ENCODE measurements at places on chromosomes 6 and 20.

DNA sequence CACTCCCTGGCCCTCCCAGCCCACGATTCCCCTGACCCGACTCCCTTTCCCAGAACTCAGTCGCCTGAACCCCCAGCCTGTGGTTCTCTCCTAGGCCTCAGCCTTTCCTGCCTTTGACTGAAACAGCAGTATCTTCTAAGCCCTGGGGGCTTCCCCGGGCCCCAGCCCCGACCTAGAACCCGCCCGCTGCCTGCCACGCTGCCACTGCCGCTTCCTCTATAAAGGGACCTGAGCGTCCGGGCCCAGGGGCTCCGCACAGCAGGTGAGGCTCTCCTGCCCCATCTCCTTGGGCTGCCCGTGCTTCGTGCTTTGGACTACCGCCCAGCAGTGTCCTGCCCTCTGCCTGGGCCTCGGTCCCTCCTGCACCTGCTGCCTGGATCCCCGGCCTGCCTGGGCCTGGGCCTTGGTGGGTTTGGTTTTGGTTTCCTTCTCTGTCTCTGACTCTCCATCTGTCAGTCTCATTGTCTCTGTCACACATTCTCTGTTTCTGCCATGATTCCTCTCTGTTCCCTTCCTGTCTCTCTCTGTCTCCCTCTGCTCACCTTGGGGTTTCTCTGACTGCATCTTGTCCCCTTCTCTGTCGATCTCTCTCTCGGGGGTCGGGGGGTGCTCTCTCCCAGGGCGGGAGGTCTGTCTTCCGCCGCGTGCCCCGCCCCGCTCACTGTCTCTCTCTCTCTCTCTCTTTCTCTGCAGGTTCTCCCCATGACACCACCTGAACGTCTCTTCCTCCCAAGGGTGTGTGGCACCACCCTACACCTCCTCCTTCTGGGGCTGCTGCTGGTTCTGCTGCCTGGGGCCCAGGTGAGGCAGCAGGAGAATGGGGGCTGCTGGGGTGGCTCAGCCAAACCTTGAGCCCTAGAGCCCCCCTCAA lies at the start of gene LTA:
Gene LTA, plus strand, starts transcription at position 249 of the 871 bp plus-strand sequence. Its CDS starts 454 bp downstream, at position 703.
- no peak for DNase-seq

DNA sequence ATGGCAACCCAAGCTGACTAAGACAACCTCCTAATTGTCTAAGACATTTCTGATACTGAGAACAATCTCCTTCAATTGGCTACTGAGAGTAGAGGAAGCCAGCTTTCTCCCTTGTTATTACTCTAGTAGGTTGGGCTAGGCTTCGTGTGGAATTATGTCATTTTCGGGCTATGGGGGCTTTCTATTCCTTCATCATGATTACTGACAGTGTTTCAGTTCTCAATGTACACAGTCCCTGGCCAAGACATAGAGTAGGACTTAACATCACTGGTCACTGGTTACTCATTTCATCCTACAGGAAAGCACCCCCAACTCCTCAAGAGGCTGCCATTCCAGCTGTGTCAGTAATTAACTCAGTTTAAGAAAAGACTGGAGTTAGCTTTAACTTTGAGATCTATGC lies 100.0 kb downstream of the KIF6 start:
- no peak for DNase-seq

GRCh38 chr20:21006611-21007010 lies 99.5 kb downstream of the LINC00237 start:
- DNase-seq: no peak

GRCh38 chr6:168217880-168218537 lies 101.6 kb downstream of the DACT2 start:
- no peak for DNase-seq

- no peak for DNase-seq
Measured at GRCh38 chr20:21393166-21393565, 4.2 kb downstream of the NKX2-4 start.

DNA sequence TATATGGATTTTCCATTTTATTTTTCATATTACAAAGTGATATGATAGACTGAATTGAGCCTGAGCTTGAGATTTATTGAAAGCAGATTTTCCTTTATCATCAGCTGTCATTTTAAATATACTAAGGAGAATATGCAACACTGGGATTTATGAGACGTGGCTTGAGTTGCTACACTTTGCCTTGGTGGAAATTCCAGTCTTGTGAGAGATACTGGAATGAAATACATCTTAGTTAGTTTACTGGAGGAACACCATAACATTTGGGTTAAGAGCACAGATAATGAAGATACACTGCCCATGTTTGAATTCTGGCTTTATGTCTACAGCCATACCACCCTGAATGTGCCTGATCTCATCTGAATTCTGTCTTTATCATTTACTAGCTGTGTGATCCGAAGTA lies 86.5 kb upstream of the IFNGR1 start:
- DNase-seq: no peak

DNA sequence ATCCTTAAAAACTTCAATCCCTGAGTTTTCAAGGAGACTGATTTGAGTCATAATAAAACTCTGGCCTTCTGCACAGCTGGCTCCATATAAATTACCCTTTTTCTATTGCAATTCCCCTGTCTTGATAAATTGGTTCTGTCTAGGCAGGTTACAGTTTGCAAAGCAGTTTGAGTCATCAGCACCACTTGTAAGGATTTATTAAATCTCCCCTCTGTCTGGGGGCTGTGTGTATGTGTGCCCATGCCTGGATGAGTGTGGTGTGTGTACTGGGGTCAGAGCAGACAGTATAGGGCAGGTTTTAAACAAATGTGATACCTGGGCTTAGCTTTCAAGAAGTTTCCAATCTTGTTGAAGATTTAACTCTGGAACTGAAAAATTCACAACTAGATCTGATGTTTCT lies 228.6 kb downstream of the FNDC1 start:
- DNase-seq: no peak

- no peak for DNase-seq
Measured at GRCh38 chr6:136980070-136980469, 58.0 kb downstream of the SLC35D3 start.

GRCh38 chr6:41535766-41536165 lies 10.4 kb upstream of the FOXP4 start:
- no peak for DNase-seq

DNA sequence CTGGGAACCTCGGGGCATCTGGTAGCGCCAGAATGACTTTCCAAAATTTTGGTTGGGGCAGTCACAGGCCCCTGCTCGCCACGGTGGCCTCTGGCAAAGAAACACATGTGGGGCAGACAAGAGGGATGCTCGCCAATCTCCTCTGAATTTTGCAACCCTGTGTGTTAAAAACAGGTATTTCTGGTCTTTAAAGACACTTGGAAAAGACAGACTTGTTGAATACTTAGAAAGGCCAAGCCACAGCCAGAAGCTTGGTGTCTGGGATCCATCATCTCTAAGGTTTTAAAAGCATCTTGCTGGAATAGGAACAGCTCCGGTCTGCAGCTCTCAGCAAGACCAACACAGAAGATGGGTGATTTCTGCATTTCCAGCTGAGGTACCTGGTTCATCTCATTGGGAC lies 31.2 kb downstream of the HLA-E start:
- no peak for DNase-seq

GRCh38 chr6:74642101-74642500 lies 563.8 kb downstream of the COL12A1 start:
- DNase-seq: no peak

DNA sequence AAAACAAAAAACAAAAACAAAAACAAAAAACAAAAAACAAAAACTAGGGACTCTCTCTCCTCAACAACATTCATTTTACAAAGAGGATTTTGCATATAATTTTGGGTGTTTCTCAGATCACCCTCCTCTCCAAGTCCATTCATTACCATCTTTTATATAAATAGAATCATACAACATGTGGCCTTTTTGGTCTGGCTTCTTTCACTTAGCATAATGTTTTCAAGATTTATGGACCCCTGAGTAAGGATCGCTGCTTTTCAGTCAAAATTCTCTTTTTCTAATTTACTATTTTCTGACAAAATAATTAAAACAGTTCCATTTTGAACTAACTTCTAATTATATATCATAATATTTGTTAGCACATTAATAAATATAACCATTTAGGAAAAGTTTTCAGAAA lies 94.8 kb downstream of the UBE3D start:
- no peak for DNase-seq

- DNase-seq: peak; percentile 97
Measured at GRCh38 chr20:58650776-58651558, at the start of gene STX16. Gene STX16, plus strand, starts transcription at chr20:58651283. Its CDS starts 724 bp downstream, at chr20:58652007.

GRCh38 chr6:56999049-56999448 lies 44.1 kb downstream of the BEND6 start:
- no peak for DNase-seq

DNA sequence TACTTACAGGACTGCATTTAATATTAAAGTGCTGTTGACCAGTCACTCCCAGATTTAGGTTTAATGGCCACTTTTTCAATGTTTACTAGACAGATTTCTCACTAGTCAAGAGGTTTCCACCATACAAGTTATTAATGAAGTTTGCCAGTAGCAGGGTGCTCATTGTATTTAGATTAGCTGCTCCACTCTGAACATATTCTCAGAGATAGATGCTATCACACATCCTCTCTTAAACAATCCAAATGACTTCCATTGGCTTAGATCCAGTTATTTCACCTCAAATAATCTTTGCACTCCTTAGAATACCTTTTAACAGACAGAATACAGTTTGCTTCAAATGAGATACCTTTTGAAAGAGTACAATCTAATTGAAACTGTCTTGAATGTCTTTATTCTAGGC lies 276.1 kb downstream of the HDGFL1 start:
- DNase-seq: no peak

GRCh38 chr20:21944227-21944626 lies 238.8 kb downstream of the PAX1 start:
- DNase-seq: no peak

- no peak for DNase-seq
Measured at GRCh38 chr6:113352831-113353230, 504.3 kb upstream of the MARCKS start.

DNA sequence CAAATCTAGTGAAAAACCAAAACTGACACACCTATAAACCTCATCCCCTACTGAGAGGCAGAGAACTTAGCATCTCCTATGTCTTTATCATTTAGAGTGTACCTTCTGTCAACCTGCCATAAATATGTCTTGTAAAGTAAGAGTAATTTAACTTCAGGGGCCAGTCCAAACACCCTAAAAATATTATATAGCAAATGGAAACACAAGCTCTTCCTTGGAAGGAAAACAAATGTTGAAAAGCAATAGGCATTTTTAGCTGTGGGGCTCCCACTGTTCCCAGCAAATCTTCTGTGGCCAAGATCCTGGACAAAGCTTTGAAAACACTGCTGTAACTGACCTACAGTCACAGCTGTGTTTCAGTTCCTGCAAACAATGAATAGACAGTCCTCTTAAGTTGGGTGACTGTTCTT lies 140.0 kb upstream of the RNF217 start:
- DNase-seq: no peak

DNA sequence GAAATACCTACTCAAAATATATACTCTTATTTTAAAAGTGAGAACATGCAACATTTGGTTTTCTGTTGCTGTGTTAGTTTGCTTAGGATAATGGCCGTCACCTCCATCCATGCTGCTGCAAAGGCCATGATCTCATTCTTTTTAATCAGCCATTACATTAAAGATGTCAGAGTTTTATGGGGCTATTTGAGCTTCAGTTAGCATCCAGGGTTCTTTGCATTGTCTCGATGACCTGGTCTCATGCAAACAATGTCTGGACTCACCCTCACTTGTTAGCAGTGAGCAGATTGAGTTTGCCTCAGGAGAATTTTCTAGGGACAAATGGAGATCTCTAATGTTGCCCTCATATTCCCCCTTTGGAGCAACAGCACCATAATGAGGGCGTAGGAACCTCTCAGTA lies 458.7 kb upstream of the AGPAT4 start:
- no peak for DNase-seq

DNA sequence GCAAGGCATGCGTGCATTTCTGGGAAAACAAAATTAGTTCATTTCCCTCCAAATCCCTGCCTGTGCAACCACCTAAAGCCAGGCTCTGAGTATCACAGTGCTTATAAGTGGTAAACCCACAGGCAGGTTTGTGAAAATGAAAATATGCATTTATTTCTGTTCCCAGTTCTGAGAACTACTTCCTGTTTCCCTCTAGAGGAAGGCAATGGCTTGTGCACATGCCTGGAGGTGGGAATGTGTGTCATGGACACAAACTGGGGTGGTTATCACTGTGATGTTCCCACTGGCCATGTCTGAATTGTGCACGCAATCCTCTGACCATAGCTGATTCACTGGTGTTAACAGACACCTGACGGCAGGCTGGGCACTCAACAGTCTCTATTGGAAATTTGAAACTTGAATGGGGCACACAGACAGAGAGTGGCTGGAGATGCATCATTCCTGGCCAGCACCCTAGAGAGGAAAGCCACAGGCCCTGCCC lies 26.3 kb downstream of the FAM110A start:
- no peak for DNase-seq

GRCh38 chr20:7237251-7237650 lies 469.8 kb downstream of the BMP2 start:
- DNase-seq: no peak

DNA sequence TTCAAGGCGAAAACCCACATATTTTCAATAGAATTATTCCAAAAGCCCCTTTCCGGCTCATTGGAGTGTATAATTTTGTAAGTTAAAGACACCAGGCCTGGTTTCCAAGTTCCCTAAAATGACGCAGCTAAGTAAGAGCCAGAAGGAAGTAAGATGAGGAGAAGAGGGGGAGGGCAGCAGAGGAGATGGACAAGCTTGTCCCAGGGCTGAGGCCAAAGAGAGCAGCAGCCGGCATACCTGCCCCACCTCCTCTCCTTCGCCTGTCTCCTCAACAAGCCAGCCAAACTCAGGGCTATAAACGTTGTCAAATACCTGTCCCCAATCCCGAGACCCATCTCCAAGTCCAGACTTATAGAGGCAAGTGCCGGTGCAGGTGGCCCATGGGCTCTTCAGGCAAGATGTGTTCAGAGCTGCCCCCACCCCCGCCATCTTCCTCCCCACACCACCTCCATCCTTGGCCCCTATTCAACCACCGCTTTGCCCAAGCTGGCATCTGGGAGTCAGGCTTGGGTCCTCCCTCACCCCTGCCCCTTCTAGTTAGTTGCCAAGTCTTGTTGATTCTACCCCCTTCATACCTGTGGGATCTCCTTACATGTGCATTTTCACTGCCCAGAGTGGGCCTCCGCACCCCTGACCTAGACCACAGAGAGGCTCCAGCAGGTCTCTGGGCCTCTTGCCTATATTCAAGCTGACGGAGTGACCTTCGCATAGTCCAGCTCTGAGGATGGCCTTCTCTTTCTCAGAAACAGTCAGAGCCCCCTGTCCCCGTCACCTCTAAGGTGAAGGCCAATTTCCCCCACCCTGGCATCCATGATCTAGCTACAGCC lies 75.7 kb upstream of the SIRPA start:
- peak; percentile 56 for DNase-seq

- no peak for DNase-seq
Measured at GRCh38 chr6:34084591-34085290, 61.1 kb downstream of the GRM4 start.

GRCh38 chr6:108039681-108040080 lies 34.9 kb downstream of the OSTM1 start:
- DNase-seq: no peak

- no peak for DNase-seq
Measured at GRCh38 chr20:45467861-45468260, 1.7 kb upstream of the WFDC2 start.

- no peak for DNase-seq
Measured at GRCh38 chr20:17043323-17043722, 183.5 kb upstream of the PCSK2 start.

- no peak for DNase-seq
Measured at GRCh38 chr20:16095226-16095625, 478.0 kb downstream of the KIF16B start.
